ENCODE measurements at places on chromosomes 11 and 22.

DNA sequence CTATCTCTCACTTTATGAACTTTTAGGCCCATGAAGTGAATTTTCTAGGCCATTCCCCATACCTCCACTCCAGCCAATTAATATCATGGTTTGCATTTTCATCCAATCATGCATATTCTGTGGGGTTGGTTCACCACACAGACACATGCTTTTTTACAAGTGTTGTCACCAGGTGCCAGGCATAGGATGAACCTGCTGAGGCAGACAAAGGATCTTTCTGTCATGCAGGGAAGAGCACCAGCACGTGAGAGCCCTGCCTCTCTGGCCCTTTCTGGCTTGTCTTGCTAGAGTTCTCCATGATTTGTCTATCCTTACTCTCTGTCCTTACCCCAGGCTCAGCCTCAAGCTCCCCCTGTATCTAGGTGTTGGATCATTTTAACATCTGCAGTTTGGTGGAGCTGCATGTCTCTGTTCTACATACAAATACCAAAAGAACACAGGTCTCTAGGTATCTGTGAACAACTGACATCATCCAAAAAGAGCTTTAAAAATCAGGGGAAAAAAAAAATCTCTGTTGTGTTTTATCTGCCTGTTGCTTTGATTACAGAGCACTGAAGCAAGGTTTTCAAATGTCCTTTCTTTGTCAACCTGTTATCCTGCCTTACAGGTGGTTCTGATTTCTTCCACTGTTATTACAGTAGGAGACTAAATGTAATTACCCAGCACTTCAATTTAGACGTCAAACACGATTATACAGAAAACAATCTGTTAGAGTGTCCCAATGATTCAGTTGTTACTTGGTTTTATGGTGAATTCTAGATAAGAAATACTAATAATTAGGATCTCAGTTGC is 58.4 kb upstream of the GRAMD1B start:
- H3K27ac ChIP-seq = no peak overlapping the region
- DNase-seq = no peak
- no peaks in the 10 kb centered on the region for H3K4me1 ChIP-seq
- no peaks in the 10 kb centered on the region for H3K27me3 ChIP-seq
- no peak overlapping the region for H3K4me3 ChIP-seq

GRCh38 chr11:35978183-35978582 is 34.3 kb downstream of the LDLRAD3 start:
- H3K36me3 ChIP-seq = no peaks in the 10 kb centered on the region
- no peaks in the 10 kb centered on the region for H3K27me3 ChIP-seq
- H3K4me1 ChIP-seq = no peaks in the 10 kb centered on the region
- no peak for DNase-seq
- H3K27ac ChIP-seq = no peak overlapping the region

GRCh38 chr11:57675176-57675941 is 7.4 kb downstream of the ZDHHC5 start:
- peaks cover 19% of the 10 kb centered on the region for H3K4me1 ChIP-seq
- no peak overlapping the region for H3K4me3 ChIP-seq
- H3K27ac ChIP-seq = no peak overlapping the region
- DNase-seq = no peak
- H3K36me3 ChIP-seq = peaks cover 8% of the 10 kb centered on the region

- no peak overlapping the region for H3K27ac ChIP-seq
- peaks cover 6% of the 10 kb centered on the region for H3K27me3 ChIP-seq
- no peak for DNase-seq
- no peak overlapping the region for H3K4me3 ChIP-seq
- no peaks in the 10 kb centered on the region for H3K4me1 ChIP-seq
These were observed 565.5 kb downstream of the BRD1 start for GRCh38 chr22:49262167-49262566.

DNA sequence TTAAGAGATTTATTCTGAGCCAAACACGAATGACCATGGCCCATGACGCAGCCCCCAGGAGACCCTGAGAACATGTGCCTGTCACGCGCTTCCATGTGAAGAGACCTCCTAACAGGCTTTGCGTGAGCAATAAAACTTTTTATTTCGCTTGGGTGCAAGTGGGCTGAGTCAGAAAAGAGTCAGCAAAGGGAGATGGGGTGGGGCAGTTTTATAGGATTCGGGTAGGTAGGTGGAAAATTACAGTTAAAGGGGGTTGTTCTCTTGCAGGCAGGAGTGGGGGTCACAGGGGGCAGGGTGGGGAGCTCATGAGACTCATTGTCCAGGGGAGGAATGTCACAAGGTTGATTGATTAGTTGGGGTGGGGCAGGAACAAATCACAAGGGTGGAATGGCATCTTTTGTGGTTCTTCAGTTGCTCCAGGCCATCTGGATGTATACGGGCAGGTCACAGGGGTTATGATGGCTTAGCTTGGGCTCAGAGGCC is 77.2 kb upstream of the FTH1 start:
- DNase-seq = no peak
- no peak overlapping the region for H3K27ac ChIP-seq
- no peaks in the 10 kb centered on the region for H3K4me1 ChIP-seq
- H3K36me3 ChIP-seq = no peaks in the 10 kb centered on the region
- no peaks in the 10 kb centered on the region for H3K27me3 ChIP-seq

DNA sequence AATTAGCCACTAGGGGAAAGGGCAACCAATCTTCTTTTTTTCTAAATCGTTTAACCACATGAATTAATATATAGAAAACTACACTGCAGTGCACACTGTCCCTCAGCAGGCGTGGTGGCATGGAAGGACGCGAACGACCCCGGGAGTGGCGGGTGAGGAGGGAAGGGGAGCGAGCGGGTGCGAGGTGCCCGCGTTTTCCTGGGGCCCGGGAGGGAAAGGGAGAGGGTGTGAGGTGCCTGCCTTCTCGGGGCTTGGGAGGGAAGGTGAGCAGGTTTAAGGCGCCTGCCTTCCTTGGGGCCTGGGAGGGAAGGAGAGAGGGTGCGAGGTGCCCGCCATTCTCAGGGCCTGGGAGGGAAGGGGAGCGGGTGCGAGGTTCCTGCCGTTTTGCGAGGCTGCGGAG is 765 bp downstream of the GAB4 start:
- H3K4me1 ChIP-seq = no peaks in the 10 kb centered on the region
- H3K27ac ChIP-seq = no peak overlapping the region
- H3K36me3 ChIP-seq = no peaks in the 10 kb centered on the region
- no peak overlapping the region for H3K4me3 ChIP-seq
- DNase-seq = no peak

- H3K4me3 ChIP-seq = peak overlapping the region; percentile 59
- peaks cover 6% of the 10 kb centered on the region for H3K4me1 ChIP-seq
- no peak for DNase-seq
- no peaks in the 10 kb centered on the region for H3K36me3 ChIP-seq
- H3K27me3 ChIP-seq = no peaks in the 10 kb centered on the region
These were observed 20.0 kb upstream of the CASP12 start for GRCh38 chr11:104918113-104918824.

- DNase-seq = no peak
- peaks cover 23% of the 10 kb centered on the region for H3K4me1 ChIP-seq
- H3K27ac ChIP-seq = no peak overlapping the region
- peaks cover 46% of the 10 kb centered on the region for H3K27me3 ChIP-seq
- H3K4me3 ChIP-seq = no peak overlapping the region
These were observed 12.3 kb downstream of the KCNJ5 start for GRCh38 chr11:128903248-128904061.

GRCh38 chr11:72418834-72419560 is 15.3 kb downstream of the CLPB start:
- no peaks in the 10 kb centered on the region for H3K36me3 ChIP-seq
- no peak for DNase-seq
- H3K27ac ChIP-seq = no peak overlapping the region

- no peak for DNase-seq
- H3K4me1 ChIP-seq = no peaks in the 10 kb centered on the region
- H3K27ac ChIP-seq = no peak overlapping the region
- no peaks in the 10 kb centered on the region for H3K27me3 ChIP-seq
- no peak overlapping the region for H3K4me3 ChIP-seq
These were observed 54.8 kb upstream of the FDX1 start for GRCh38 chr11:110374921-110375320.

GRCh38 chr11:3093281-3094191 is 36.3 kb upstream of the CARS1 start:
- H3K4me1 ChIP-seq = peaks cover 8% of the 10 kb centered on the region
- no peak overlapping the region for H3K27ac ChIP-seq

- peaks cover 10% of the 10 kb centered on the region for H3K36me3 ChIP-seq
- no peak overlapping the region for H3K4me3 ChIP-seq
- DNase-seq = no peak
- H3K4me1 ChIP-seq = no peaks in the 10 kb centered on the region
- H3K27me3 ChIP-seq = no peaks in the 10 kb centered on the region
These were observed 57.4 kb downstream of the BCL2L13 start for GRCh38 chr22:17695986-17696385.

DNA sequence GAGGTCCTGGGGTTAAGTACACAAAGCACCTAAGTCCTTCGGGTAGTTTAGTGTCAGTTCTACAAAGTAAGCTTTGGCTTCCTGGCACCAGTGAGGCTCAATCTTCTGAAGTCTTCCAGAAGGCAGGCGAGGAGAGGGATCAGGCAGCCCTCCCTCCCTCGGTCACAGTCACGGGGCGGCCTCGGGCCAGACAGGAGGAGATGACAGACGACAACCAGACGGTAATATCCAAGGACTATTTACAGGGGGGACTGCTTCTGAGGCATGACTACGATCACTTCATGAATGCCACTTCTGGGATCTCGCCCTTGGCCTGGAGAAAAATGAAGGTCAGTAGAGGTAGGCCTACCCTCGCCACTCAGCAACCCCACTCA is 383 bp upstream of the TMEM223 start:
- DNase-seq = no peak
- peaks cover 11% of the 10 kb centered on the region for H3K36me3 ChIP-seq
- H3K27me3 ChIP-seq = no peaks in the 10 kb centered on the region
- peaks cover 15% of the 10 kb centered on the region for H3K4me1 ChIP-seq
- peak overlapping the region; percentile 69 for H3K27ac ChIP-seq

DNA sequence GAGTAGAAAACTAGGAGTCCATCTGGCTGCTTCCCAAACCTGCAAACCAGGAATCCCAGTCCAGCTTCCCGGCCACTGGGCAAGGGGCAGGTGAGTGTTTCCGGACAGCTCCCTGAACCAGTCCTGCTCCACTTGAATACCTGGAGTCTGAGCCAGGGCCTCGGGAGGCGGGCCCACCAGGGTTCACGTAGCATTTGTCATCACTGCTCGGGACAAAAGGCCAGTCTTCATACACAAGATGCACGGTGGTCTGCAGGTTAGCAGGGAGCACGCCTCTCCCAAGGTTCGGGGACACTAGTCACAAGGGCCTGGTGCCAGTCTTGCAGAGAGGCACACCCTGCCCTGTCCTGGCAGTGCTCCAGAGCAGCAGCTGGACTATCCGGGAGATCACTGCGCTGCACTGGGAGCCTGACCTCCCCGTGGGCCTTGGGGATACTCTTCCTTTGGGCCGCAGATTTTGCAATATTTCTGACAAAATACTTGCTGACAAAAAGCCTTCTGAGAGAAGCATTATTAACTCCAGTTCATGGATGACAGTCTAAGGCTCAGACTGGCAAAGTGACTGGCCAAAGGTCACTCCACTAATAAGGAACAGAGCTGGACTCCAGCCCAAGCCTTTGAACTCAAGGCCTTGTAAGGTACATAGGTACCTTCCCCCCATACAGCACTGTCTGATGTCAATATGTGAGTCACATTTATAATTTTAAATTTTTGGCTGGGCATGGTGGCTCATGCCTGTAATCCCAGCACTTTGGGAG is 25.1 kb downstream of the CD6 start:
- H3K4me3 ChIP-seq = no peak overlapping the region
- H3K4me1 ChIP-seq = peaks cover 22% of the 10 kb centered on the region
- no peaks in the 10 kb centered on the region for H3K27me3 ChIP-seq
- no peak overlapping the region for H3K27ac ChIP-seq

DNA sequence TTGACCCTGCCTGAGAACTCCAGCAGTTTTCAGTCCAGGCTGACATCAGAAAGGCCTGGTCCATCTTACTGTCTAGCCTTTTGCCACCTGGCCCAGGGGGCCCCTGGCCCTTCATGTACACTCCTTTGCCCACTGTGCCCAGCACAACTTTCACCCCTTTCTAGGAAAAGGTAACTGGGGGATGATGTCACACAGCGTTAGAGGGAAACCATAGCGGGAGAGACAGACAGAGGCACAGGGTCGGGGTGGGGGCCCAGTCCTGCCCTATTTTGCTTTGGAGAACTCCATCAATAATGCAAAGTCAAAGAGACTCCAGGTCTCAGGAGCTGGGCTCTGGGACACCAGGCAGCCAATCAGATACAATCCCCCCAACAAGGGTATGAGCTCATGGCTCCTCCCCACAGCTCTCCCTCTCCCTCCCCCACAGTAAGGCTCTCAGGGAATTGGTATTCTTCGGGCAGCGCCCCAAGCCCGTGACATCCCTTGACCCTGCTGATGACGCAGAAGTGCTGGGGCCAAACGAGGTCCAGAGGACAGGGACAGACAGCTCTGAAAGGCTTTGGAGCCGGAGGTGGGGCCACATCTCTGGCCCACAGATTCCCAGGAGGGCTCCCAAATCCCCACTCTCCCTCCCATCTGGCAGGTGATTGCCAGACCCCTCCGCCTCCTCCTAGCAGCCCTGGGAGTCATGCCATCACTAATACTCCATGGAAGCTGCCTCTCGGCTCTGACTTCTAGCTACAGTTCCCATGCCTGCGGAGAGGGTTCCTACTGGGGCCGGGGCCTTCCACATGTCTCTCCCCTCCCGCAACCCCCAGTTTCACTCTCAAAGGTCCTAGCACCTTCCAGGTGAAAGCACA is 5.9 kb downstream of the USP2 start:
- H3K36me3 ChIP-seq = no peaks in the 10 kb centered on the region
- DNase-seq = no peak
- no peaks in the 10 kb centered on the region for H3K4me1 ChIP-seq
- no peak overlapping the region for H3K27ac ChIP-seq

- no peaks in the 10 kb centered on the region for H3K36me3 ChIP-seq
- H3K27me3 ChIP-seq = peaks cover 35% of the 10 kb centered on the region
- H3K4me3 ChIP-seq = no peak overlapping the region
- peaks cover 9% of the 10 kb centered on the region for H3K4me1 ChIP-seq
- no peak overlapping the region for H3K27ac ChIP-seq
These were observed 27.0 kb upstream of the AMOTL1 start for GRCh38 chr11:94741022-94741679.

DNA sequence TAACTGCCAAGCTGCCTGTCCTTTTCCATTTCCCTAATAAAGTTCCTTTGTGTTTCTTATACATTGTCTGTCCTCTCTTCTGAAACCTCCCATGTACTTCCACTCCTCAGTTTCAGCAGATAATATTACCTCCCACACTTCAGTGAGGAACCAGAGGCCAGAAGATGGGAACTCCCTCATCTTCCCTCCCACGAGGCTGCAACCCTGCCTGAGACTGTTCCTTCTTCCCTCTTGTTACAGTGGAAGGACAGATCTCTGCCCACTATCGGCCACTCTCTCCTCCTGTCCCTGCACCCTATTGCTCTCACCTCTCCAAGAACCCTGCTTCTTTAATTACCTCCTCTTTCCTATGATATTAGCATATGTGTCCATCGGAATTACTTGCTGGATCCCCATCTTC is 38.1 kb upstream of the SWAP70 start:
- H3K27ac ChIP-seq = no peak overlapping the region
- peaks cover 4% of the 10 kb centered on the region for H3K27me3 ChIP-seq
- no peak overlapping the region for H3K4me3 ChIP-seq
- DNase-seq = no peak
- H3K4me1 ChIP-seq = no peaks in the 10 kb centered on the region
